ENCODE measurements at places on chromosomes 3 and 15.

- DNase-seq: no peak
Measured at GRCh38 chr3:194098081-194098842, 37.7 kb upstream of the HES1 start.

- no peak for DNase-seq
Measured at GRCh38 chr3:64160000-64160695, 65.1 kb downstream of the PRICKLE2 start.

DNA sequence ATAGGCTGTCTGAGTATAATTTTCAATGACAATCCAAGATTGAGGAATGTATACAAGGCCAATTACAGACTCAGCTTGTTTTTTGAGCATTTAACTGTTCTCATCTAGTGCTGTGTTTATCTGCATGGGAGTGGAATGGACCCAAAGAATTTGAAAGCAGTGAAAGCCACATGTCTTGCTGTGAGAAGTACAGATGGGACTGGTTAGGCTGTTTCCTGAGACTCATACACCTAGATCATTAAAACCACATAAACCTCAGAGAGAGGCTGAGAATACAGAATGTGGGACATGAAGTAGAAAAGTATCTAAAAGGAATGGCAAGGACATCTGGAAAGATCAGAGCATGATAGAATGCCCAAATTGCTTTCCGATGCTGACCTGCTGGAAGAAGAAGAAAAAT, 224.6 kb downstream of the NLGN1 start:
- DNase-seq: no peak

DNA sequence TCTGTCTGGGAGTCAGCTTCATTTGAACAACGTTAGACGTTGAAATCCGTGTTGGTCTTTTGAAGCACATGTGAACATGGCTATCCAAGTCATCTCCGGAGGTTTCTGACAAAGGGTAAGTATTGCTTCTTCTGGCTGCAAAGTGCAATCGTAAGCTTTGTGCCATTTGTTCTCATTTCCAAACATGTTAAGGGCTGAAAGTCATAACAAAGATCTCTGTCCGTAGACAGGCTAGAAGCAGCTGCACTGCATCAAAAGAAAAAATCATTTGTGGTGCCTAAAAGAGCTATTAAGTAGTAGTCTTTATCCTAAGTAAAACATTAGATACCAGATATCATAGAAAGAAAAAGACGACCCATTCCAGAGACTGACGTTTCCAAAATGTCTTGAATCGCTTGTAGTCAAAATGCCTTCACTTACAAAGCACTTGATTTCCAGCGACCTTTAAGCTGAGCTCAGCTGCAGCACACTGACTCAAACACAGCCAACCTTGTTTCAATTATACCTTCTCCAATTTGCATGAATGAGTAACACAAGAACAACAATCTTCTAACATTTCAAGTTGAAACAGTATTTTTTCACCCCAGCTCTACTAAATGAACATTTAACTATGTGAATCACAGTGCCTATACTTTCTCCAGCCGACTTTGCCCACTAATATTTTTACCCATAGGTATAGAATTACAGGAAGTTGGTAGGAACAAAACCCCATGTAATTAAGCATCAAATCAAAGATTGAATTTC, 76.6 kb downstream of the NEDD4 start:
- DNase-seq: no peak

DNA sequence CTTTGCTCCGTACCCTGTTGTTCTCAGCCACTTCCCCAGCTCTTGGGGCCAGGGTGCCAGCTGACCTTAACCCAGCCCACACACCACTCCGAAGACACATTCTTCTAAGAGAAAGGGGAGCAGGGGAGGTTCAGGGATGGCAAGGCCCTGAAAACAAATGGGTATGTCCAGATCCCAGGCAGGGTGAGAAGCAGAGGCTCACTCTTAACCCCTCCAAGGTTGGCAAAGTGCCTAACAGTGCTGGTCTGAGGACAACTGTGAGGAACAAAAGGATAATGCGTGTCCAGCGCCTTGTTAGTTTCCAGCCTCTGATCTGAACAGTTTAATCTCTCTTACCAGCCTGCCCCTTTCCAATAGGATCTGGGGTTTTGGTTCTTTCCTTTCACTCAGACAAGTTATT, 1.5 kb downstream of the TMEM44 start:
- no peak for DNase-seq

DNA sequence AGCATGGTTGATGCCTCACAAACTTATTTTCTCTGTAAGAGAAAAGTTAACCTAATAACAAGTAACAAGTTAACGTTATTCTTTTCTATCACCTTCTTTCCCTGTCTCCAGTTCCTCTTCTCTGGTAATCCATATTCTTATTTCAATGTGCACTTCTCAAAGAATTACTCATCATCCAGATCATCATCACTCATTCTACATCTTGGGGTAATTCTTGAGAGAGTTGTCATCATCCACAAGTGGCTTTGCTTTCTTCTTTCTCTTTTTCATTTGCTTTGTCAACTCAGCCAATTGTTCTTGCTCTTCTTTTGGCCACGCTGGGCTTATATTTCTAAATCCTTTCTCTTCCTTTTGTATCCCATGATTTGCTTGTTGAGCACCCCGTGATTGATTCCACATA, 20.8 kb upstream of the RNF111 start:
- no peak for DNase-seq

DNA sequence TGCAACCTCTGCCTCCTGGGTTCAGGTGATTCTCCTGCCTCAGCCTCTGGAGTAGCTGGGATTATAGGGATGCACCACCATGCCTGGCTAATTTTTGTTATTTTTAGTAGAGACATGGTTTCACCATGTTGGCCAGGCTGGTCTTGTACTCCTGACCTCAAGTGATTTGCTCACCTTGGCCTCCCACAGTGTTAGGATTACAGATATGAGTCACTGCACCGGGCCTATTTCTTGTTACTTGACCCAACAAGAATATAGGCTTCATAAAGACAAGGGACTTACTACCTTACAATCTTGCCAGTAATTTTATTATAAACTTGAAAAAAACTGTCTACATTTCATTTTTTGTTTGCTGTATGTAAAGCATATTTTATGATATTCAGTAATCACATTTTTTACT, 21.4 kb upstream of the ZBTB47 start:
- no peak for DNase-seq

- DNase-seq: no peak
Measured at GRCh38 chr3:46713898-46714552, 3.6 kb downstream of the PRSS50 start.

DNA sequence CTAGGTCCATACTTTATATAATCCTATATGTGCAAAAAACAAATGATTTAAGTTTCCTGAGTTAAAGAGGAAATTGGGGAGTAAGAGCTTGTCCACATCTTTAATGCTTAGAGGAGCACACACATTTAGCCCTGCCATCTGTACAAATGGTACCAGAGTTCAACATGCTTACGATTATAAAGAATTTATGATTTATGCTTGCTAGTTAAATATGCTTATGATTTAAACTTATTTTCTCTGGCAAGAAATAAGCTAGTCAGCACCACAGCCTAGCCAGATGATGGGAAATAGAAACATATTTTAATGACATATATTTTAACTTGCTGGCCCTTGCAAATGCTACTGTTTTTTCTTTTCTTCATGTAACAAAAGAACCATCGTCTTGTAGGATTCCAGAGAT, 48.3 kb downstream of the EIF4E3 start:
- DNase-seq: no peak

DNA sequence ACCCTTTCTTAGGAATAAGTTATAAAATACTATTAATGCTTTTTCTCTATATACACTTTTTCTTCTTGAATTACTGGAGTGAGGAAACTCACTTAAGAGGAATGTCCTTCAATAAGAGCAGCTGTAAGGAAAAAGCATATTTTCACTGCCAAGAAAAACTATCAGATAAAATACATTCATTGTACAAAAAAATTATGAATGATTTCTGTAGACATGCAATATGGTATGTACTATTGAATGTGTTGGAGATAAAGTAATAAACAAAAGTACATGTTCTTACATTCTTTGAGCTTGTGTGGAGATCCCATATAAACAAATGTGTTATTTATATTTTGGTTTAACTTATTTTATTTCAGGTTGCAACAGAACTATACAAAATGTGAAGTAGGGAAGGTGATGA, 241.0 kb upstream of the ZNF717 start:
- no peak for DNase-seq

Measured in iPS DF 6.9 (cell line).